Stimulated activated CD4-positive, alpha-beta T cell treated with anti-CD3 and anti-CD28 coated beads, TNF-alpha, amount 100 ng/mL, for 24 hours (primary cell): ENCODE measurements at places on chromosomes 13 and 19.

- DNase-seq, result no peak
These were observed 9.3 kb downstream of the BORA start for GRCh38 chr13:72737033-72737432.

GRCh38 chr19:19542507-19542906 lies 4.4 kb downstream of the CILP2 start:
- no peak for DNase-seq

DNA sequence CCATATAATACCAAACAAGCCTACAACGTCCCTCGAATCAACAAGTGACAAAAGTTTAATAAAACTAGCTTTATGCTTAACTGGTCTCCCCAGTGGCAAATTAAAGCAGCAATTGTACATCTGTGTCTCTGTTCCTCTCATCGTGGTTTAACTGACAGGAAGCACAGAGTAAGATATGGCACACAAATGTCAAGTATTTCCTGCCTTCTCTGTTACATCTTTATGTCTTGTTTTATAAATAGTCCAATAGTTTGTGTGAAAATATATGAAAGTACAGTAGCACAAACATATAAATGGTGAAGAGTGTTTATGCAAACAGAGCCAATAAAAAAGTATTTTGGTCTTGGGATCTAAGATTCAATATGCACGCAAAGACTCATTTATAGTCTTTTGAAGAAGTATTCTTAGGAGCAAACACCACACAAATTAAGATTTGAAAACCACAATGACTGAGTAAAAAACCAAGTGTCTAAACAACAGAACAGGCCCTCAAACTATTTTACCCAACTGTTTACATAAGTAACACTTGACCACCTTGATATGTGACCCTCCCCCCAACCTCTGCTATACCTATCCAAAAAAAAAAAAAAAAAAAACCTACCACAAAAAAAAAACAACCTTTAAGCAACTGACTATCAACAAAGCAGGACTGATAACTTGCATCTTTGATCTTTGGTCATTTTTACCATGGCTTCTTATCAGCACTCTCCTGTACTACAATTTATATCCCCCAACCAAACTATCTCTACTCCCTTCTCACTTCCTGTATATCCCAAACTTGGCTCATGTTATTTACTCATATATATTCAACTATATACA lies 14.0 kb downstream of the ELF1 start:
- DNase-seq, result no peak

- DNase-seq, result no peak
These were observed 1230.1 kb upstream of the SLC10A2 start for GRCh38 chr13:104296286-104296685.

- DNase-seq, result no peak
These were observed 41.4 kb downstream of the SIPA1L3 start for GRCh38 chr19:37948362-37948761.

- no peak for DNase-seq
These were observed 36.7 kb downstream of the DOCK9 start for GRCh38 chr13:98941126-98941525.

DNA sequence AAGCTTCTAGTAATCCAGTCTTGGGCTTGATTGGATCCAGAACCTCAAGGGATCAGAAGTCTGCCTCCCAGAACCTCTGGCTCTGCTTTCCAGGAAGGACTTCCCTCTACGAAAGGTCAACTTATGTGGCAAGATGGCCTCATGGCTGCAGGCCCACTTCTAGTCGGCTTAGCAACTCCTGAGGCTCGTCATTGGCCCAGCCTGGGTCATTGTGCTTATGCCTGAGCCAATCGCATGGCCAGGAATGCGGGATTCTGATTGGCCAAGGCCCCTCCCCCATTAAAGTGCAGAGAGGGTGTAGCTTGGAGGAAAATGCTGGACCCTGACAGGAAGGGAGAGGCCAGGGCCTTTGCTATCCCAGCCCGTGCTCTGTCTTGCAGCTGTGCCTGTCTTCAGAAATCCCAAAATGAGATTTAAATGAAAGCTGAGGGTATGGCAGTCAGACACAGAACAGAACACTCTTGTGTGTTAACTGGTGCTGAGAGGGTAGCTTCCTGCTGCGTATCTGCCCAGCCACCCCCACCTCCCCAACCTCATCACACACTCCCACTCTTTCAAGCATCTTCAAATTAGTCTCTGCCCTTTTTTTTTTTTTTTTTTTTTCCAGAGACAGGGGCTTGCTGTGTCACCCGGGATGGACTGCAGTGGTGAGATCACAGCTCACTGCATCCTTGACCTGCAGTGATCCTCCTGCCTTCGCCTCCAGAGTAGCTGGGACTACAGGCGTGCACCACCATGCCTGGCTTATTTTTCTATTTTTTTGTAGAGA lies 5.5 kb upstream of the CCNE1 start:
- DNase-seq, result no peak

DNA sequence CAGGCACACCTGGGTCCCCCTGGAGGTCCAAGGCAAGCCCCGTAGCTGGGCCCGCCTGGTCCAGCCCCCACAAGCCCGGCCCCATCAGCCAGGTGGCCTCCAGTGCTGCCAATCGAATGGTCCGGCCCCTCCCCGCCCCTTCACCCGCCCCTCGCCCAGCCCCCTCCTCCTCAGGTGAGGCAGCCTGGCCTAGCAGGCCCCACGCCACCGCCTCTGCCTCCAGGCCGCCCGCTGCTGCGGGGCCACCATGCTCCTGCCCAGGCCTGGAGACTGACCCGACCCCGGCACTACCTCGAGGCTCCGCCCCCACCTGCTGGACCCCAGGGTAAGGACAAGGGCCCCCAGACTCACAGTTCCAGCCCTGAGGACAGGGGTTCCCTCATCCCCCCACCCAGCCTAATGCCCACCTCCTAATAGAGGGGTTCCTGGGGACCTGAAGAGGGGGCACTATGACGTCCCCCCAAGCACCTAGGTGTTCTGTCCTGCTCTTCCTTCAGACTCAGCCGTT lies at the start of gene HPN:
Gene HPN, plus strand, starts transcription at position 174 of the 508 bp plus-strand sequence. CDS start 786 bp downstream, outside the sequence.
- DNase-seq, result no peak

GRCh38 chr13:112804374-112804773 lies 114.5 kb downstream of the ATP11A start:
- DNase-seq, result no peak

GRCh38 chr19:1455336-1456120 lies 5.6 kb downstream of the APC2 start:
- DNase-seq, result peak; percentile 64
